ENCODE measurements at places on chromosomes 3 and 15.

GRCh38 chr15:74170071-74170844, 3.3 kb upstream of the ISLR start:
- no peak for DNase-seq

- DNase-seq: no peak
These were observed 529.2 kb downstream of the TUSC7 start for GRCh38 chr3:117238806-117239205.

DNA sequence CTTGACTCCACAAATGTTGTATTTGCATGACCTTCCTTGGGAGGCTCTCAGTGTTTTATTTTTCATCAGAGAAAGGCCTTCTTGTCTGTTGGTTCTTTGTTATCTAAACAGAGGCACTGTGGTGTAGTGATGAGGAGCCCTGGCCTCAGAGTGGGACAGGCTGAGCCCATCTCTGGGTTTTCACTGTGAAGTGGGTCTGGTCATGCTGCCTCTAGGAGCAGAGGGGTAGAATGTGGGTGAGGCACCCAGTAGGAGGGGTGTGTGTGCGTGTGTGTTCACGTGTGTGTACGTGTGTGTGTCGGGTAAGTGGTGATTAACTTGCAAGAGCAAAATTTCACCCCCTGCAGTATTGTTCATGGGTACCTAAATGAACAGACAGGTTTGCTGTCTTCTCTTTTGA, 14.4 kb downstream of the KLF13 start:
- no peak for DNase-seq

GRCh38 chr3:101791778-101792177, 12.8 kb downstream of the NXPE3 start:
- DNase-seq: no peak

DNA sequence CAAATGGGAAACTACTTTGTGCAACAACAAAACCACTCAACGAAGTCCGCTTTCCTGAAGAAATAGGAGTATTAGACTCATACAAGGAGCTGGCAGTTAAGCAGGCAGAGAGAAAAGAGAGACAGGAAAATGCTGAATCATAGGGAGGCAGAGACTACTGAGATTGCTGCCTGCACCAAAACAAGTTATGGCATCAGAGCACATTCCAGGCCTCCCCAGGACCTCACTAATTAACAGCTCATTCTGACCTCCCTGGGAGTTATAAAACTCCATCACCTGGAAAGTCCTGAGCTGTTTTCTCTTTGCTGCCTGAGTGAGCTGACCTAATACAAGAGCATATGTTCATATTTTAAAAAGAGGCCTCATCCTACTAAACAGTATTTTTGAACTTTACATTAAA, 741.0 kb downstream of the MCTP2 start:
- peak; percentile 0 for DNase-seq

DNA sequence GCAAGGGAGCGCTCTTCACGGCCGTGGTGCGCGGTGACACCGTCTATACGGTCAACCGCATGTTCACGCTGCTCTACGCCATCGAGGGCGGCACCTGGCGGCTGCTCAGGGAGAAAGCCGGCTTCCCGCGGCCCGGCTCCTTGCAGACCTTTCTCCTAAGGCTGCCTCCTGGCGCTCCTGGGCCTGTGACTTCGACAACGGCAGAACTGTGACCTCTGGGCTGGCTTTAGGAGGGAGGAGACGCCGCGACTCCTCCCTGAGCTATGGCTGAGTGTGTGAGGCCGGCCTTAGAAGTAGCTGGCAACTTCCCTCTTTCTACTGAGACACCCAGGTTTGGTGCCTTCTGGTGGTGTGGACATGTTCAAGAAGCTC, 1.4 kb downstream of the KBTBD13 start:
- peak; percentile 47 for DNase-seq
